ENCODE measurements at places on chromosomes 16 and 17.
A peak's percentile ranks its signal among the peaks of the same experiment; 100 is the strongest.

DNA sequence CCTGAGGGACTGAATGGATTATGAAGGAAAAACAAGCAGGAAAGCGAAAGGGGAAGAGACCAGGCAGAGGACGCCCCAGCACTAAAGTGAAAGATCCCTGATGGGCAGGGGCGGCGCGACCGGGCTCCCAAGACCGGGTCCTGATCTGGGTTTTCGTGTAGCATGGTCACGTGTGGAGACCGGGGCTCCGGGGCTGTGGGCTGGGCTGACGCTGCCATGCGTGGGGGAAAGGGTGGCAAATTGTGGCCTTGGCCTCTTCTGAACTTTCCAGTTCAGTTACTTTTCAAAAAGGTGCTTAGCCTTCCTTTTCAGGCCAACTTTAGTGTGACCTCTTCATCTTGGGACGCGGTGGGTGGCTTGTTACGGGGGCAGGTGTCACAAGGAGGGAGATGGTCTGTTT is 57.5 kb downstream of the METRNL start:
- no peak for DNase-seq

- DNase-seq = no peak
Measured at GRCh38 chr16:11196286-11196828, 59.6 kb downstream of the SOCS1 start.

DNA sequence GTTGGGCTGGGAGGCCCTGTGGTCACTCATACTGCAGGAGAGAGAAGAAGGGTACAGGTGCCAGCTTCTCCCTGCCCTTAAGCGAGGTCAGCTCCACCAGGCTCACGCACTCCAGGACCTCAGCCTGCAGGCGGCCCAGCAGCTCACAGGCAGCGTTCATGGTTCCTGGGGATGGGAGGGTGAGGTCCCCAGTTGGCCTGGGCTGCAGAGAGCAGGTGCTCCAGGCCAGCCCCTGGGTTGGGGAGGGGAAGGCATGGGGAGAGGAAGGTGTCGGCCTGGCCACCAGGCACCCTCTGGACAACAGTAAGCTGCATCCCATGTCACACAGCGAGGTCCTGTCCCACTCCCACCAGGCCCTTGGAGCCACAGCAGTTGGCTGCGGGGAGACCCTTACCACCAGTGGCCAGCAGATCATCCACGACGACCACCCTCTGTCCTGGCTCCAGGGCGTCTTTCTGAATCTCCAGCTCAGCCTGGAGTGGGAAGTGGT is 2.0 kb downstream of the APRT start:
- DNase-seq = no peak

- DNase-seq = no peak
Measured at GRCh38 chr16:83804366-83804765, 3.4 kb upstream of the HSBP1 start.

- DNase-seq = no peak
Measured at GRCh38 chr17:43810226-43810715, 22.7 kb downstream of the MPP3 start.

- DNase-seq = no peak
Measured at GRCh38 chr16:11253995-11254912, 1.8 kb downstream of the SOCS1 start.

DNA sequence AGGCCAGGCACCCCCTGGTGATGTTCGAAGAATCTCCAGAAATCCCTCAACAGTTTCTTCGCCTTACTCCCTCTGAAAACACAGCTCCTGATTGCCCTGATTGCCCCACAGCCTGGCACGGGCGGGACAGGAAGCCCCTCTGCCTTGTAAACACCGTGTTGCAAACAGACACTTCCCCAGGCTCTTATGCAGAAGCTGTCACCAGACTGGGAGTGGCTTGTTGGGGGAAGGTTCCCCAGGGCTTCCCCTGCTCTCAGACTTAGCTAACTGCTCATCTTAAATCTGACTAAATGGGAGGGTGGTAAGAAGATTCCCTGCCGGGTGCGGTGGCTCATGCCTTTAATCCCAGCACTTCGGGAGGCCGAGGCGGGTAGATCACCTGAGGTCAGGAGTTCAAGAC is 11.2 kb downstream of the PIK3R5 start:
- DNase-seq = no peak

DNA sequence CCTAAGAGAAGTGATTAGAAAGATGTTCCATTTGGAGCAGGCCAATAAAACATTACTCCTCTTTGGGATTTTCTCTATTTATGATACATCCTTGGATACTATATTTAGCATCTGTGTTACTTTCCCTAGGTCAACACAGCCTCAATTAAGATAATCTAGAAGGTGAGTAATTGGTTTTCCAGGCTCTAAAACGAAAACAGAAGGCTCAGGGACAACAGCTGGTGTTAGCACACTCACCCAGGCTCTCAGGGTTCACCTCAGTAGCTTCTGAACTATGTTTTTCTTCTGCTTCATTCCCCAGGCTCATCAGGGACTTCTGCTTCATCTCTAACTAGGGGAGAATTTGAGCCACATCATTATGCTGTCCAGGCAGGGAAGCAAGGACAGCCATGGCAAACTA is 76.6 kb downstream of the ZZEF1 start:
- no peak for DNase-seq

- no peak for DNase-seq
Measured at GRCh38 chr16:71920658-71921057, 25.3 kb downstream of the IST1 start.

DNA sequence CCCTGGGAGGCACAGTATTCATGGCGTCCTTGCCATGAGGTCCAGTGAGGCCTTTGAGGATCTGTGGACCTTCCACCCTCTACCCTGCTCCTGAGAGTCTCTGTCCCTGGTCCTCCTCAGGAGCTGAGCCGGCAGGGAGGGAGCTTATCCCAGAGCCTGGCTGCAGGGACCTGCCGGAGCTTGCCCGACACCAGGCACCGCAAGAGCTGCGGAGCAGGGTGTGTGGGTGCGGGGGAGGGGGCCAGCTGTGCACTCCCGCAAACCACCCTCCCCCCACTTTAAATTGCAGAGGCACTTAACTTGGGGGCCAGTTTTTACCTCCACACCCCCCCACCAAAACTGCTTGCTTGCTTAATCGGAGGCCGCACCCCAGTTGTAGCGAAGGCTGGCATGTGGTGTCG is 609 bp upstream of the ZNF750 start:
- DNase-seq = no peak

DNA sequence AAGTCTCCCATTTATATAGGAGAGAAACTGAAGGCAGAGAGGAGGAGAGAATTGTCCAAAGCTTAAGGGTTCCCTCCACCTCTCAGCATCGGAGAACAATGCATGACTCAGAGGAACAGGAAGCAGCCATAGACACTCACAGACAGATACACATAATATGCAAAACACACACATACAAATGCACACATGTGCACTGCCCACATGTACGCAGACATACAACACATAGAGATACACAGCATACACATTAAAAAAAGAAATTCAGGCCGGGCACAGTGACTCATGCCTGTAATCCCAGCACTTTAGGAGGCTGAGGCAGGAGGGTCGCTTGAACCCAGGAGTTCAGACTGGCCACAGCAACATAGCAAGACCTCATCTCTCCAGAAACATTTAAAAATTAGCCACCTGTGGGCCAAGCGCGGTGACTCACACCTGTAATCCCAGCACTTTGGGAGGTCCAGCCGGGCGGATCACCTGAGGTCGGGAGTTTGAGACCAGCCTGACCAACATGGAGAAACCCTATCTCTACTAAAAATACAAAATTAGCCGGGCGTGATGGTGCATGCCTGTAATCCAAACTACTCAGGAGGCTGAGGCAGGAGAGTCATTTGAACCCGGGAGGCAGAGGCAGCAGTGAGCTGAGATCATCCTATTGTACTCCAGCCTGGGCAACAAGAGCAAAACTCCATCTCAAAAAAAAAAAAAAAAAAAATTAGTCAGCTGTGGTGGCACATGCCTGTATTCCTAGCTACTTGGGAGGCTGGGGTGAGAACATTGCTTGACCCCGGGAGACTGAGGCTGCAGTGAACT is 11.3 kb downstream of the ERAL1 start:
- no peak for DNase-seq

DNA sequence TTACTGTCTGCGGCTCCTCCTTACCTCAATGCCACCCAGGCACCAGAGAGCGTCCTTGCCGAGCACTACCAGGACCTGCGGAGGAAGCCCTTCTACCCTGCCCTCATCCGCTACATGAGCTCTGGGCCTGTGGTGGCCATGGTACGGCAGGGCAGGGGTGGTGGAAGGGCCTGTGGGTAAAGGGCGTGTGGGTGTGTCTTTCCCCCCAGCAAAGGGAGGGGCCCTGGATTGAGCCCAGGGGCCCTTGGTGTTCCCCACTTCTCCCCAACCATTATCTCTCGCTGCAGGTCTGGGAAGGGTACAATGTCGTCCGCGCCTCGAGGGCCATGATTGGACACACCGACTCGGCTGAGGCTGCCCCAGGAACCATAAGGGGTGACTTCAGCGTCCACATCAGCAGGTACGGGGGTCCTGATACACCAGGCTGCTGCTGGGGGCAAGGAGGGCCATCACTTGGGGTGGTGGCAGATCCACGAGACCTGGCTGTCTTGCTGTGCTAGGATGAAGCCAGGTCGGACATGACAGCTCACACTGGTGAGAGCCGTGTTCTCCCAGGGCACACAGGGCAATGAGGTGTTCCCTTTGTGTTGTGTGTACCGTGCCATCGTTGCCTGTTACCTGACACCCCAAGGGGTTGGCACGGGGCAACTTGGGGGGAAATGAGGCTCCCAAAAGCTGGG is 2.2 kb upstream of the DECR2 start:
- DNase-seq = no peak

DNA sequence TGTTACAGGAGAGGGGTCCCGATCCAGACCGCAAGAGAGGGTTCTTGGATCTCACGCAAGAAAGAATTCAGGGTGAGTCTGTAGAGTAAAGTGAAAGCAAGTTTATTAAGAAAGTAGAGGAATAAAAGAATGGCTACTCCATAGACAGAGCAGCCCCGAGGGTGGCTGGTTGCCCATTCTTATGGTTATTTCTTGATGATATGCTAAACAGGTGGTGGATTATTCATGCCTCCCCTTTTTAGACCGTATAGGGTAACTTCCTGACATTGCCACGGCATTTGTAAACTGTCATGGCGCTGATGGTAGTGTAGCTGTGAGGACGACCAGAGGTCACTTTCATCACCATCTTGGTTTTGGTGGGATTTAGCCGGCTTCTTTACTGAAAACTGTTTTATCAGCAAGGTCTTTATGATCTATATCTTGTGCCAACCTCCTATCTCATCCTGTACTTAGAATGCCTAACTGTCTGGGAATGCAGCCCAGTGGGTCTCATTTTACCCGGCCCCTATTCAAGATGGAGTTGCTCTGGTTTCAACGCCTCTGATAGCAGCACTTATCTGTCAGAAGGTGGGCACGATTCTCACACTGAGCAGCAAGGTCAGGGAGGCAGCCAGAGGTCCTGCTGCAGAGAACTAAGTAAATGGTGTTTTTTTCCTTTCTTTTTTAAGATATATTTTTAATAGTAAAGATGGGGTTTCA is 26.5 kb upstream of the XYLT2 start:
- DNase-seq = no peak

- no peak for DNase-seq
Measured at GRCh38 chr16:88281858-88282563, 100.7 kb upstream of the ZNF469 start.

DNA sequence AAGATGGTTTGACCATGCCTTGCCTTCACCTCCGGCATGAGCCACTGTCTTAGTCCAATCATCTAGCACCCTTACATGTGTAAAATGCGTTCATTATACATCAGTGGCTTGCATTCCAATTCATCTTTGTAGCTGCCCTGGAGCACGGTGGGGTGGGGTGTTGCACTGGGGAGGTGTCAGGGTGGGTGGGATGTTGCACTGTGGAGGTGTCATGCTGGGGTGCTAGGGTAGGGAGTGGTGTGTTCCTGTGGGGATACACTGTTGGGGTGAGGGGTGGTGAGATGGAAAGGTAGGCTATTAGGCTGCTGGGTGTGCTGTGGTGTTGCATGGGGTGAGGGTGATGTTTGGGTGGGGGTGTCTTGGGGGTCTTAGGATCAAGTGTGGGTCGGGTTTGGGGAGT is 47.0 kb downstream of the NLRC5 start:
- no peak for DNase-seq

DNA sequence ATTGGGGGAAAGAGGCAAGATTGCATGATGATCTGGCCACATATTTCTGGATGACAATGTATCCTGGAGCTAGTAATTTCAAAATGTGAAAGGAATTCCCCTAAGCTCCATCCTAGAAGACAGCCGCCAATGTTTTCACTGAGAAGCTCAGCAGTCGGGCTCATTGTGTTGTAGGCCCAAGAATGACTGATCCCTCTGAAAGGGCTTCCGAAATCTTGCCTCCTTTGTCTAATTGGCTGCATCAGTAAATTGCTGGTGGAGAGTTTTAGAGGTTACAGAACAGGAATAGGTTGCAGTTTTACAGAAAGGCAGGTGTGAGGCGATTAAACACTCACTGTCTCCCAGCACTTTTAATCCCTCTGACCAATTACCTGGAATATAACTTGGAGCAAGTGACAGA is 464.1 kb upstream of the SALL1 start:
- DNase-seq = no peak

- DNase-seq = no peak
Measured at GRCh38 chr16:30087181-30087898, 4.4 kb downstream of the TBX6 start.

- DNase-seq = peak; percentile 87
Measured at GRCh38 chr16:29825145-29826044, 5.1 kb downstream of the MVP start.

GRCh38 chr17:74635418-74635817 is 11.9 kb upstream of the CD300E start:
- DNase-seq = no peak

DNA sequence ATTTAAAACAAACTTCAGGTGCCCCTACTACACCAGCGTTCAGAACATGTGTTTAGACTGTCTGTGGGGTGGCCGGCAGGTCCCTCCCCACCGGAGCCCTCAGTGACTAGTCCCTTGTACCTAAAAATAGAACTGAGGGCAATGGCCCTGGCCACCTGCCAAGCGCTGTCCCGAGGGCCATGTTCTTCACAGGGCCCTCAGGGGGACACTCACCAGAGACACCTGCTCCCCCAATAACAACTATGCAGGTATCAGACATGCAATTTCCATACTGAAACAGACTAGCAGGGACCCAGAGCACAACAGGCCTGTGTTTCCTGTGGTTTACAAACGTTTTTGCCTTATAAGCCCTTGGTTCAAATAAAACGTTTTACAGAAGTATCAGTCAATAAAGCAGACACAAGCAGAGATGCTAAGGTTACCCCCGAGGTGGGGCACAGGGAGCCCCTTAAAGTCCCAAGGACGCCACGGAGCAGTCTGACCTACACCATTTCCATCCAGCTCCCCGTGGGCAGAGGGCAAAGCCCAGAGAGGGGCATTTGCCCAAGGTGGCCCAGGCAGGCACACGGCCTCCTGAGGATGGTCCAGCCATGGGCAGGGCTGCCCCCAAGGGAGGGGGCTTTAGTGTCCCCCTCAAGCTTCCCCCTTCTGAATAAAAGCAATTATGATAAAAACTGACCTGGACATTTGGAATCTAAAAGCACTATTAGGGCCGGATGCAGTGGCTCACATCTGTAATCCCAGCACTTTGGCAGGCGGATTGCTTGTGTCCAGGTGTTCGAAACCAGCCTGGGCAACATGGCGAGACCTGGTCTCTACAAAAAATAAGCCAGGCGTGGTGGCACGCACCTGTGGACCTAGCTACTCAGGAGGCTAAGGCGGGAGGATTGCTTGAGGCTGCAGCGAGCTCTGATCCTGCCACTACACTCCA is 896 bp upstream of the MYLK3 start:
- DNase-seq = no peak

All from fibroblast of skin of back (primary cell).